ENCODE measurements at places on chromosomes 3 and 15. TPM values are rescaled to one million over a fixed set of nuclear protein-coding genes. Genes with fewer than 3 reads are reported as not detected.

DNA sequence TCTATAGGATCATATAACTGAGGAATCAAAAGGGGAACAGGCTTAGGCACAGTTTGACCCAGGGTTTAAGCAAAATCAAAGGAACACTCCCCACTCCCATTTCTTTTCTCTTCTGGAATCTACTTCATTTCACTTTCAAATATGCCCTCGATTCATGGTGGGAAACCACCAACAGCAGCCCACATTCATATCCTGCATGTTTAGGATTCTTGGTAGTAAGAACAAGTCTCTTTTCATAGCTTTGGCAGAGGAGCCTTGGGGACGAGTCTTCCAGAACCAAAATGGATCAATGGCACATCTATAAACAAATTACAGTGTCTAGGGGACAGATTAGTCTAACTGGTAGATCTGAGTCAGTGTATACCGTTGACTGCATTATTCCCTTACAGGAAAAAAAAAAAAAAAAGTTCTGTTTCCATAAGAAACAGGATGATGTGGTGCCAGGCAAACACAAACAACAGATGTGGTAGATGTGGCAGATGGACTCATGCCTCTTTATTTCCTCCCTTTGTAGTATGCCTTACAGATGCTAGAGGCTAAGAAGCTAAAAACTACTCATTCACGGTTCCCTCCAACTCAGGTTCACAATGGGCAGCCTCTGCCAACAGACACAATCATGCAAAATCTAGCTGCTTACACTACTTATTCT is 578.3 kb upstream of the ADAMTS9 start:
- DNase-seq = no peak

GRCh38 chr3:107868449-107868848 is 222.4 kb downstream of the CD47 start:
- no peak for DNase-seq

- DNase-seq = no peak
Measured at GRCh38 chr3:147414390-147415138, 5.4 kb downstream of the ZIC1 start.

The TMPRSS7 gene
- total RNA-seq = not detected

The KATNBL1 gene
- 70.0 TPM for total RNA-seq

- no peak for DNase-seq
Measured at GRCh38 chr3:138412821-138413551, 21.4 kb upstream of the ESYT3 start.

- peak; percentile 70 for DNase-seq
Measured at GRCh38 chr15:63595065-63595464, 2.1 kb upstream of the FBXL22 start.

The CKMT1A gene
- not detected for total RNA-seq

DNA sequence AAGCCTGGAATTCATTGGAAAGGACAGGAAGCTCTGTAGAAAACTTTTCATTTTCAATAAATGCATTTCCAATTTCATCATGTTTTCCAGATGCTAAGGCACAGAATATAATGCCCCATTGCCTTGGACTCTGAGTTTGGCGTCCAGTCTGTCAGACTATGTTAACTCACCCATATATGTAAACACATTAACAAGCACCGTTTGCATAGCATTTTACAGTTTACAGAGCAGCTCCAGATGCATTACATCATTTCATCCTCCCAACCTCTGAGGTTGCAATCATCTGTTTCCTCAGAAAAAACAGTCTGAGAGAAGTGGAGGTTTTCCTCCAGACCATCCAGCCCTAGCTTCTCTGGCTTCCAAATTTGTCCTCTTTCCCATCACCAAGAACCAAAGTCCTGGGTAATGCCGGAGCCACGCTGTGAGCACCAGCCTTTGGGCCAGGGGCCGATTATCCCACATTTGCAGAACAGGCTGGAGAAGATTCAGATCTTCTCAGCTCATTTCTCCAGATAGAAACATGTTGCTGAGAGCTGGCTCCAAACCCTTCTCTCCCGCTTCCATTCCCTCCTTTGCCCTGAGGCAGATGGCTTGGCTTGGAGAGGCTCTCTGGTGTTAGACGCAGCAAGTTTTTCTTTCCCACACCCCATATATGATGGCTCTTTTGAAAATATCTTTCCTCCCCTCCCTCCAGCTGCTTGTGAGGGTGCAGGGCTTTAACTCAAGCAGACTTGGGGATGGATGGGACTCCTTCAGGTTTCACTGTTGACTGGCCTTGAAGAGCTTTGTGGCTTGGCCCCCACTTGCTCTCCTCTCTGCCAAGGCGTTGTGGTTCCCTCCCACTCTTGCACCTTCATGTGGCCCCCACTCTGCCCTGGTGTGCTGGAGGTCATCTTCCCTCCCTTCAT is 26.0 kb downstream of the CYP19A1 start:
- DNase-seq = no peak

GRCh38 chr3:140323561-140323960 is 354.3 kb upstream of the TRIM42 start:
- DNase-seq = no peak

GRCh38 chr3:127096256-127097071 is 96.5 kb upstream of the PRR23E start:
- no peak for DNase-seq

- no peak for DNase-seq
Measured at GRCh38 chr3:32186876-32187275, 51.6 kb upstream of the CMTM8 start.

DNA sequence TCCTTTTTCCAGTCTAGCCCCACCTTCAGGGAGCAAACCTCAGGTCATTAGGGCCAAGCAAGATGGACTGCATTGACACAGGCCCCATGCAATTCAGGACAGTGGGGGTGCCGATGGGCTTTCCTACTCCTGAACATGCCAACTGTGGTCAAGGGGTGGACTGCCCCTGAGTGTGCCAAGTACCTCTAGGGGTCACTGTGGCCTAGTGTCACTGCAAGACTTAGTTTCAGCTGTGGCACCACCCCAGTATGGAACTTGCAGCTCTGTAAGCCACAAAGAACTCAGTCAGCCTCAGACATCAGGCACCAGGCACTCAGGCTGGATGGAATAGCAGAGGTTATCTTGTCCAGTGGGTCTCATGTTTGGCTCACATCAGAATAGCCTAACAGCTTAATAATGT is 32.3 kb downstream of the EXOG start:
- DNase-seq = no peak

DNA sequence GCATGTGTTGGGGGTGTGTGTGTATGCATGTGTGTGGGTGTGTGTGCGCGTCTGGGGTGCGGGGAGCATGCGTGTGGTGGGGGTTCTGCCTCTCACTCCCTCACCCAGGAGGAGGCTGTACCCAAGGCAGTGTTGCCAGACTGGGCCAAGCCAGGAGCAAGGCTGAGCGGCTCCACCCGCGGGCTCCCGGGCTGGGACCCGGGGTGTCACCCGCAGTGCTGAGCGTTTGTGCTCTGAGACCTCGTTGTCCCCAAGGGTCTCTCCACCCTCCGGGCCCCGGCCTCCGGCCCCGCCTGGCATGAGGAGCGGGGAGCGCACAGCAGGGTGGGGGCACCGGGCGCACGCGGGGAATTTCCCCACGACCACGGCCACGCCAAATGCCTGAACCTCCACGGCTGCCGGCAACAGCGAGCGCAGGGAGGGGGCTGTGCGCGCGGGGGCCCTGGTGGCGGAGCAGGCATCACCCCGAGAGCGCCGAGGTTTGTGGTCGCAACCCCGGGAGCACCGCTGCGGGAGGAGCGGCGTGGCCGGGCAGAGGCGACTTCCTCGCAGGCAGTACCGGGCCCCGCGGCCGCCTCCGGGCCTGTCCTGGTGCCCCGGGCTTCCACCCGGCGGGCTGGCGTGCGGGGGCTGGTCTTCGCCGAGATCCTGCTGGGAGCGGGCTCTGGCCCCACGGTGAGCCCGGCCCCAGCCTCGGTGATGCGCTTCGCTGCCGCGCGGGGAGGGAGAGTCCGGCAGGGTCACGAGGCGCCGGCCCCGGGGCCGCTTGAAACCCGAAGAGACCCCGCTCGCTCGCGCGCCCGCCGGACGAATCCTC is 7.4 kb upstream of the OCA2 start:
- DNase-seq = peak; percentile 62

- no peak for DNase-seq
Measured at GRCh38 chr3:75101329-75102147, 487.1 kb upstream of the CNTN3 start.

DNA sequence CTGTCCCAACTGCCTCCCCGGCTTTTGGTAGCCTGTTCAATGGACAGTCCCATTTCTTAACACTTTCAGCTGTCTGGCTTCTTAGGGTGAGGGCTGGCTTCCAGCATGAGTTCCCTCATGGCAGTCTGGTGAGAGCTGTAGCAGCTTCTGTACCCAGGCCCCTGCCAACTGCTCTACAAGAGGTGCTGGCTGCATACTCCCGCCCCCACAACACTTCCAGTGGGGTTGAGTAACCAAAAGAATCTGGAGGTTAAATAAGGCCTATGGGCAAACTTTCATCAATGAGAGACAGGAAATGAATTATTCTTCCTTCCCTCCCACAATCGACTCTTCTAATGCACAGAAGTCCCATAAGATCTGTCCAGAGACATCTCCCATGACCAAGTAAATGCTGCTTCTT is 145.0 kb downstream of the NEK10 start:
- DNase-seq = no peak

GRCh38 chr15:47609693-47610092 is 107.6 kb upstream of the SEMA6D start:
- no peak for DNase-seq

DNA sequence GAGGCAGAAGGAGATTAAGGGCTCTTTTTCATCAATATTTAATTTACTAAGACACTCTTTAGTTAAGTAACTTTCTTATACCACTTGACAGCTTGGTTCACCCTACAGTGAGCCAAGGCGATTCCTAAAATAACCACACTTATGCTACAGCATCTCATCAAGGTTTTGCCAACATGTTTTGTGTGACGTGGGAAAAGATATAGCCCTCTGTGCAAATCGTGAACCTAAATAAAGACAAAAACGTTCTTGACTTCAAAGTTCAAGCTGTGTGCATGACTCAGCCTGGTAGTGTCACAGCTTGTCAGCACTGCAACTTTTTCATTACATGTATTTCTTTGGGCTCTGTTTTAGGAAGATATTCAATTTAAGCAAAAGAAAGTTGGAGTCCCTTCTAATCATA is 297.0 kb upstream of the EPHA3 start:
- DNase-seq = no peak

The SEMA6D gene
- total RNA-seq = 6.4 TPM

The RARB gene
- 10.7 TPM for total RNA-seq

DNA sequence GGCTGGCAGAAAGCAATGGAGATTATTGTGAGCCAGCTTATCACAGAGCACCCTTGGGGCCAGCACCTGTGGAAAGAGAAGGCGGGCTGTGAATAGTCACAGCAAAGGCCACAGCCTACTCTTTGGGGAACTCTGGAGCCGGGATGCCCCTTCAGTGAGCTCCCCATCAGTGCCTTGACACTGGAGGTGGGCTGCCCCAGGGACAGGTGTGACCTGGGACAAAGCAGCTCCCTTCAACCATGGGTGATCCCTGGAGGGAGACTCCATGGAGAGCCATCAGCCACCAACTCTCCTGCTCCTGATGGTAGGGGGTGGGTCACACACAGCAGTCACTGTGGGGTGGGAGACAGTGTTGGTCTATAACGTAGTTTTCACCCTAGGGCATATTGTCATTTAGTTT is 5.8 kb downstream of the TTC21A start:
- DNase-seq = peak; percentile 39

GRCh38 chr3:59364496-59364895 is 314.7 kb upstream of the CFAP20DC start:
- no peak for DNase-seq

The DNAH1 gene
- 4.6 TPM for total RNA-seq

GRCh38 chr3:169630852-169631251 is 32.7 kb downstream of the MECOM start:
- no peak for DNase-seq

DNA sequence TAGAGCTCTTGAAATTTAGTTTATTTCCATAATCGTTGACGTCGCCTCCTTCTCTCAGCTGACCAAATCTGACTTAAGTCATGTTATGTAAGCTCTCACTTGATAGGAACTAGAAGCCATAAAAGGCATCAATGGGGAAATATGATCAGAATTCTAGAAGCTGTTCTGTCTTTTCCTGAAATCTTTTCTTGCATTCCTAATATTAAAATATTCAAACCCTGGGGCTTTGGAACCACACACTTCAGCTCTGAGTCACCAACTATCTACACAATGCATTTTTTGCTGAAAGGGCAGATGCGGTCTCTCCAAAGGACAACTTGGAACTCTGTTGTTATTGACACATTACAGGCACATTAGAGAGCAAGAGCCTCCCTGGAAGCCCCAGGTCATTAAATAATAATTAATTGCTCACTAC is 91.3 kb downstream of the LARS2 start:
- DNase-seq = no peak

The HPS3 gene
- 14.8 TPM for total RNA-seq

The MYEF2 gene
- total RNA-seq = 54.8 TPM

GRCh38 chr3:37041546-37042195 is 48.4 kb downstream of the MLH1 start:
- DNase-seq = no peak

The PRSS50 gene
- total RNA-seq = 0.16 TPM

GRCh38 chr15:48966595-48967301 is 3.0 kb upstream of the SHC4 start:
- DNase-seq = no peak

DNA sequence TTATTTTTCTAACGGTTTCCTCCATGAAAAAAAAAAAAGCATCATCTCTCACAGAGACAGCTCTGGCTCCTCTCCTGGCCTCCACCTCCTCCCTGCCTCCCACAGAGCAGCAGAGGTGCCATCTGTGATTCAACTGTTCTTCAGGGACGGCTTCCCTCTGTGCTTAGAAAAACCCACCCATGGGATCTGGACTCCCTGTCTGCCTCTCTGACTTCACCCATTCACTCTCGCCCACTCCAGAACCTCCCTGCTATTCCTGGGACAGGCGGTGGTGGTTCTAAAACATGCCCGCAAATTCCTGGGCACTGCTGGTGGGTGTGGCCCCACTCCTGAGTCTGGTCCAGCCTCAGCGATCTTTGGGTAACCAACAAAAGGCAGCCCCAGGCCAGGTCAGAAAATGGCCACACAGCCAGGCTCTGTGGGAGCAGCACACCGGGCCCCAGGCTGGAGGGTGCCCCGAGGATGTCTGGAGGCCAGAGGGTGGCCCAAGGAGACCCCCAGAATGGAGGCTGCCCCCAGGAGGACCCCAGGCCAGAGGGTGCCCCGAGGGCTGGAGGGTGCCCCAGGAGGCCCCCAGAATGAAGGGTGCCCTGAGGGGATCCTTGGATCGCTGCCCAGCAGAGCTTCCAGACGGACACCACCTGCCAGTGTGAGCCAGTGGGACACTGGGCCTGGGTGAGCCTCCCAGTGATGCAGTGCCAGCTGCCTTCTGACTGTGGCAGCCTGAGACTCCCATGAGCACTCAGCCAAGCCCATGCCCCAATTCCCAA is 2.6 kb upstream of the CHST13 start:
- DNase-seq = peak; percentile 60

The STX19 gene
- not detected for total RNA-seq

The GABRG3 gene
- not detected for total RNA-seq

The GALNT15 gene
- 211 TPM for total RNA-seq
